GM12892 (cell line): ENCODE measurements at places on chromosomes 11 and 22.
A peak's percentile ranks its signal among the peaks of the same experiment; 100 is the strongest.

GRCh38 chr11:73648571-73649046 is 2.2 kb downstream of the PLEKHB1 start:
- no peak for DNase-seq

- DNase-seq = no peak
Measured at GRCh38 chr11:17915500-17916143, 97.2 kb downstream of the SERGEF start.

DNA sequence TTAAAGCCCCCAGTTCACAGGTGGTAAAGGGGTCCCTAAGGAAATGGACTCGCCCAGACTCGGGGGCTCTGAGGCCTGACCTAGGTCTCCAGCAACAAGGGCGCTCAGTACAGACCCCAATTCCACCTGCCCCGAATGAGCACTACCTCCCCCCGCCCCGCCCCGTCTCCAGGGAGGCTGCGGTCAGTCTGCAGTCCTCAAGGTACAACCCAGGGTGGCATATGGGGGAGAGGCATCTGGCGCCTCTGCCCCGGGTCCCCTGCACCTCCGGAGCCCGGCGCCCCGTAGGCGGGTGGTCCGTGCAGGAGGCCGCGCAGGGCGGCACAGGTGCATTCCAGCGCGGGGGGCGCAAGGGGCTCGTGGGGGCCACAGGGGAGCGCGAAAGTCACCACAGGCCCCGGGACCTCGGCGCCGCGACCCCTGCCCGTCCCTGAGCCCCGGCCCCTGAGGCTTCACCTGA is 361 bp downstream of the CTSD start:
- DNase-seq = peak; percentile 56

- DNase-seq = no peak
Measured at GRCh38 chr22:36863979-36864378, 3.2 kb downstream of the NCF4 start.

GRCh38 chr11:42407341-42407740 is 904.5 kb upstream of the API5 start:
- DNase-seq = no peak

GRCh38 chr11:19116276-19116970 is 545 bp upstream of the ZDHHC13 start:
- peak; percentile 31 for DNase-seq

DNA sequence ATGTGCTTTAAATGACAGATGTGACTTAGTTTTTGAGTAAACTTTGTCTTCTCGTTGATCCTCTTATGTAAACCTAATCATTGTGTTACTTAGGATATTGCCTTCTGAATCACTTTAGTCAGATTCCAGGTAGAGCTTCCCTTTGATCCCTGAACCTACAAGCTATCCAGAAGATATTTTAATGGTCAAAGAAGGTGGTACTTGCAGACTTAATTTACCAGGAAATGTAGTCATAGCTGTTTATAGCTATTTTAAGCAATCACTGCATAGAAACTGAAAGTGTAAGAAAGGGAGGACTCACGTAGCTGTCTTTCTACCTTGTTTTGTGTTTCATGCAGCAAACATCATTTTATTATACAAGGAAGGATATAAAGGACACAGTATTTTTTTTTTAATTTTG is 189.5 kb downstream of the DDX10 start:
- no peak for DNase-seq
